ENCODE measurements at places on chromosomes 5 and 9.

- DNase-seq = no peak
Measured at GRCh38 chr5:138601444-138601843, 26.2 kb upstream of the HSPA9 start.

DNA sequence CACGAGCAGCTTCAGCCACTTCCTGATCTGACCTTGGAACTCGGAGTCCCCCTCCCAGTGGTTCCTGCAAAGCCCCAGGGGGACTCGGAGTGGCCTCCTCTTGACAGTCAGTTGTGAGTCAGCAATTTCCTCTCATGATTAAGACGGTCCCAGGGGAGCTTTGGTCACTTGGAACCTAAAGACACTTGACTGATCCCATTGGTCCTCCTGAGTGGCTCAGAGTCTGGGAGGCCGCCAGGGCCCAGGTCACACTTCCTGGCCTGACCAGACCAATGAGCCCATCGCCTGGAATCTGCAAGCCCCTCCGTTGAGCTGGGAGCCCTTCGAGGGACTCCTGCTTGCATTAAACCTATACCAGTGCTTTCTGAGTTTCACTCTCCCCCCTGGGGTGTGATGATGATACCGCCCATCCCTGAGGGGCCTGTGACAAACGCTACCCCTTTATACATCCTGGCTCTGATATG is 29.1 kb downstream of the TSPAN17 start:
- DNase-seq = no peak

DNA sequence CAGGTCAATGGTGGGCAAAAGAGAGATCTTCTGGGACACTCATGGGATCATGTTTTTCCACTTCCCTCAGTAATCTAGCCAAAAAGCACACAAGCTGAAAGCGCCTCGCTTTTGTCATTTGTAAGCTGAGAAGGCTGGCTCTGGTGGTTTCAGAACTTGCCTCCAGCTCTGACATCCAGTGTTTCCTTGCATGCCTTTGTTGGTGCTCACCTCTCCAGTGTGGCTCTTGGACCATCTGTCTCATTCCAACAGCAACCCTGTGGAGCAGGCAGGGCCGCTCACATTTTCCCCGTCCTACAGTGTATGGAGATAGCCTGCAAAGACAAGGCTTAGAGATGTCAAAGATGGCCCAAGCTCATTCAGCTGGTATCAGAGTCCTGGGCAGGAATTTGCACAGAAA is 160.8 kb upstream of the KLF4 start:
- DNase-seq = no peak

GRCh38 chr9:111726949-111727348 is 65.5 kb downstream of the GNG10 start:
- no peak for DNase-seq
